ENCODE measurements at places on chromosomes 2 and 18.
A peak's percentile ranks its signal among the peaks of the same experiment; 100 is the strongest.

- peak; percentile 27 for DNase-seq
Measured at GRCh38 chr2:144132357-144132756, 387.6 kb downstream of the ZEB2 start.

DNA sequence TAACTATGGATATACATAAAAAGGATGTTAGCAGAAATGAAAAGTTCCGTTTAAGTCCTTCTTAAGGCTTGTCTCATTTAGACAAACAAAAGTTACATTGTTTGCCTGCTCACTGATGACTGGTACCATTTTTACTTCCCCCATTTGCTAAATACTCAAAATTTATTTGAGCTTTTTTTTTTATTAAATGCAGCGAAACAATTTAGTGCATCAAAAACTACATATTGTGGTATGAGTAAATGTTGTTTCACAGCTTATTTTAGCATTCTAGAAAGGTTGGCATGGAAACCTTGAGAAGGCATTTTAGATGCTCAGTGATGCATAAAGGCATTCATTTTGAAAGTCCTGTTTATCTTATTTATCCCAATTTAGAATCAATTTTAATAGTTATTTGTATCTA, 100.0 kb downstream of the MAP2 start:
- DNase-seq: peak; percentile 27

DNA sequence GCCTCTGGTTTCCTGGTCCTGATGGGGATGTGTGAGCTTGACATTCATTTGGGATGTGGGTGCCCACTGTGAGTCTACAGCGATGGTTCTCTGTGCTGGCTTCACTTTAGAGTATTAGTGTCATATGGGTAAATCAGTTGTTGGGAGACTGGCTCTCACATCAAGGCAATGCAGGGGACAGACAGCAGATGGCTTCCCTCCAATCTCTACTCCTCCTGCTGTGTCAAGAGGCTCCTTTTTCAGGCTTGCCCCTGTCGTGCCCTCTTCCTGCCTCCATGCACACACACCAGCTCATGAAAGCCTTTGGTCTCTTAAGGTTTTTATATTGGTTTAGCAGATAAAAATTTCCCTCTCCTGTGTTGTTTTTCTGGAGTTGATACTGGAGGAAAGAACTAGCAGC, 315.6 kb downstream of the RDH14 start:
- no peak for DNase-seq

DNA sequence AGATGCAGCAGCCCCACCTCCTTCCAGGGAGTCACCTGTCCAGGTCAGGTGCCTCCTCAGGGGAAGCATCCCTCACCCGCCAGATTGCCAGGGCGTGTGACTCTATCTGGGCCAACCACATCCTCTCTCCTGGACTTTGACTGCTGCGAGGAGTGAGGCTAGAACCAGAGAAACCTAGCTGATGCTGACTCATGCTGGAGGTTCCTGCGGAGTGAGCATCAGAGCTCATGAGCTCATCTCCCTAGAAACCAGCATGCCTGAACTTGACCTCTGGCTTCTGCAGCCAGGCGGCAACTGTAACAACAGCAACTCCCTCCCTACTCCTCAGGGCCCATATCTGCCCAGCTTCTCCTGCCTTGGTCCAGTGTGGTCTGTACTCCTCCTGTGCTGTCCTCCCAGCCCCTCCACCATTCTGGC, 28.3 kb upstream of the NT5DC4 start:
- peak; percentile 84 for DNase-seq

- no peak for DNase-seq
Measured at GRCh38 chr2:8380026-8380425, 301.8 kb upstream of the ID2 start.

GRCh38 chr18:61556316-61556715, 223.1 kb downstream of the CDH20 start:
- DNase-seq: no peak

GRCh38 chr2:95552911-95553310, 38.9 kb upstream of the TRIM43 start:
- peak; percentile 41 for DNase-seq

- DNase-seq: no peak
Measured at GRCh38 chr2:152372438-152372984, 37.5 kb downstream of the FMNL2 start.

DNA sequence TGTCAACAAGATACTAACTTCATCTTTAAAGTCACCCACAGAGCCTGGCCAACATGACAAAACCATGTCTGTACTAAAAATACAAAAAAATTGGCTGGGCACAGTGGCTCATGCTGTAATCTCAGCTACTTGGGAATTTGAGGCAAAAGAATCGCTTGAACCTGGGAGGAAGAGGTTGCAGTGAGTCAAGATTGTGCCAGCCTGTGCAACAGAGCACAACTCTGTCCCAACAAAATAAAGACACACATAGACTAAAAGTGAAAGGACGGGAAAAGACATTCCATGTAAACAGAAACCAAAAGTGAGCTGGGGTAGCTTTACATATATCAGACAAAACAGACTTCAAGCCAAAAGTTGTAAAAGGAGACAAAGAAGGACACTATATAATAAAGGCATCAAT, 34.8 kb downstream of the USP34 start:
- DNase-seq: no peak

DNA sequence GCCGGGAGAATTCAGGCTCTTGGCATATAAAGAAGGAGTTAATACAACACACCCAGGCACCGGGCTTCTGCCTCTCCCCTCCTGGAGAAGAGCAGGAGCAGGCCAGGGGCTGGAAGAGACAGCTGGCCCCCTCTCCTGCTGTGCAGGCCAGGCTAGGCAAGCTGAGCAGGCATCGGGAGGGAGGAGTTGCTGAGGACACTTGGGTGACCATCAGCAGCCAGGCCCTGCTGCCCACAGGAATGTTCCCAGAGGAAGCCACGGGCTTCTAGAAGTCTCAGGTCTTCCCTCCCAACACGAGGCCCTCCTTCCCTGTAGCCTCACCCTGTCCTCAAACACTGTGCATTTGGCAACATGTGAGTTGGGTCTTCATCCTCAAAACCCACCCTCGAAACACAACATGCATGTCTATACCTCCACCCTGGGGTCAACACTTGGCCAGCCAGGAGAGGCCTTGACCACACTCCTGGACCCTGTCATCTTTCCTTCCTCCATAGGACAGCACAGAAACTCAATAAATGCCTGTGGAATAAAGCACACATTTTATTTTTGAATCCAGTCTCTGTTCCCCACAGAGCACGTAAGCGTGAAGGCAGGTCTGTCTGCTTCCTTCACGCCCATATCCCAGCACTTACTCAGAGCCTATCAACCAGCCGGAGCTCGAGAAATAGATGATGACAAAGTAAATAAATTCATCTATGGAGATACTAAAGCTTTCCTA, 433.8 kb upstream of the ID2 start:
- peak; percentile 35 for DNase-seq

- DNase-seq: peak; percentile 53
Measured at GRCh38 chr2:41836948-41837347, 210.9 kb upstream of the PKDCC start.

- DNase-seq: no peak
Measured at GRCh38 chr2:52365946-52366345, 1334.0 kb upstream of the NRXN1 start.

GRCh38 chr2:105912081-105912480, 167.4 kb downstream of the NCK2 start:
- DNase-seq: no peak

GRCh38 chr18:79403723-79404566, 8.2 kb downstream of the NFATC1 start:
- DNase-seq: no peak

- no peak for DNase-seq
Measured at GRCh38 chr2:119225105-119225865, 1.7 kb downstream of the STEAP3 start.

DNA sequence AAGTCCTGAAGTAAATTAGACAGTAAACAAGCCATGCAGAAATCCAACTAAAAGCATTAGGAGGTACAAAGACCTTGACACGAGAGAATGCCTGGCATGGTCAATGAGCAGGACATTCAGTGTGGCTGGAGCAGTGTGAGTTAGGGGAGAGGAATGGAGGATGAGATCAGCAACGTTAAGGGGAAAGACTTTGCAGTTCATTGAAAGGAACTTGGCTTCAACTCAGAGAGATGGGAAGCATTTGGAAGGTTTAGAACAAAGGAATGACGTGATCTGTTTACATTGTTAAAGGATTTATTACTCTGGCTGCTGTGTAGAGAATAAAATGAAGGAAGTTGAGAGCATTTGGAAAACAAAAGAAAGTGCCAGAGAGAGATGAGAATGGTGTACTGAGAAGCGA, 621.3 kb downstream of the XIRP2 start:
- peak; percentile 55 for DNase-seq

- DNase-seq: no peak
Measured at GRCh38 chr2:172047566-172048507, 37.5 kb upstream of the DLX1 start.

GRCh38 chr2:23452372-23452771, 67.4 kb downstream of the KLHL29 start:
- no peak for DNase-seq

All from fibroblast of skin of scalp (primary cell).